ENCODE measurements at places on chromosomes 6 and 20. TPM values are rescaled to one million over a fixed set of nuclear protein-coding genes. Genes with fewer than 3 reads are reported as not detected.

- DNase-seq = no peak
These were observed 67.6 kb downstream of the RAB44 start for GRCh38 chr6:36765190-36765589.

DNA sequence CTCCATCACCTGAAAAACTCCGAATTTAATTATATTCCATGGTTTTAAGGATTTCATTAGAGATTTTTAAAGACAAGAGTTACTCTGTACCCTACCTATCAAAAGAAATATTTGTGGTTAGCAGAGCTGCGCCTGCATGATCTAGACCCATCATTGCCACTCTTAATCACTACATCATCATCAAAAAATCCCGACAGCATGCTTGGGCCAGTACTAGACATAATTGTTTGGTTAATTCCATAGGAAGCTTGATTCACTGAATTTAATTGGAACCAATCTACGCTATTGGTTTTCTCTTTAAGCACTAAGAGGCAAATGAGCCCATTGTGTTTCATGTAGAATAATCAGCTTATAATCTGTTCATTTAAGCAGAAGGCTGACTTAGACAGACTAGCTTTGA lies 33.4 kb upstream of the RNF217 start:
- no peak for DNase-seq

- no peak for DNase-seq
These were observed 4.6 kb downstream of the MDC1 start for GRCh38 chr6:30712441-30712945.

LCA5 gene
- 0.86 TPM for polyA plus RNA-seq

- no peak for DNase-seq
These were observed 23.9 kb downstream of the PXDC1 start for GRCh38 chr6:3727593-3728108.
